Hematopoietic multipotent progenitor cell treated with erythropoietin and hydrocortisone succinate and interleukin-3 and kit ligand, for 4 days (in vitro differentiated cells): ENCODE measurements at places on chromosomes 16 and 17.

- DNase-seq, result no peak
Measured at GRCh38 chr17:71117466-71117865, 948.1 kb downstream of the KCNJ2 start.

GRCh38 chr16:57149391-57149790 is 36.4 kb downstream of the PSME3IP1 start:
- no peak for DNase-seq

DNA sequence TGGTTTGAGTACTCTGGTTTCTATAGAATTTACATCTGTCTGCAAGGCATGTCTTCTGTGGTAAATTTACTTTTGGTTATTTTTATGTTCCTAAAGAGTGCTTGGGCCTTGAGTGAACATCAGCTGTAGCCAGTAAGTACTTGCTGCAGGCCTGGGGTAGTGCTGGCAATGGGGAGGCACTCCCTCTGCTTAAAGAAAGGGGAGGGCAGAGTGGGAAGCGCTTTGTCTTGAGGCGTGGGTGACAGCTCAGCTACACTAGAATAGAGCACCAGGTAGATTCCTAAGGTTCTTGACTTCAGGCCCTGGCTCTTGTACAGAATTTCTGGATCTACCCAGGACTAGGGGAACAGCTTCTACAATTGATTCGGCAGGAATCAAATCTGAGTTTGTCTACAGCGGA is 50.6 kb downstream of the MPHOSPH6 start:
- no peak for DNase-seq

DNA sequence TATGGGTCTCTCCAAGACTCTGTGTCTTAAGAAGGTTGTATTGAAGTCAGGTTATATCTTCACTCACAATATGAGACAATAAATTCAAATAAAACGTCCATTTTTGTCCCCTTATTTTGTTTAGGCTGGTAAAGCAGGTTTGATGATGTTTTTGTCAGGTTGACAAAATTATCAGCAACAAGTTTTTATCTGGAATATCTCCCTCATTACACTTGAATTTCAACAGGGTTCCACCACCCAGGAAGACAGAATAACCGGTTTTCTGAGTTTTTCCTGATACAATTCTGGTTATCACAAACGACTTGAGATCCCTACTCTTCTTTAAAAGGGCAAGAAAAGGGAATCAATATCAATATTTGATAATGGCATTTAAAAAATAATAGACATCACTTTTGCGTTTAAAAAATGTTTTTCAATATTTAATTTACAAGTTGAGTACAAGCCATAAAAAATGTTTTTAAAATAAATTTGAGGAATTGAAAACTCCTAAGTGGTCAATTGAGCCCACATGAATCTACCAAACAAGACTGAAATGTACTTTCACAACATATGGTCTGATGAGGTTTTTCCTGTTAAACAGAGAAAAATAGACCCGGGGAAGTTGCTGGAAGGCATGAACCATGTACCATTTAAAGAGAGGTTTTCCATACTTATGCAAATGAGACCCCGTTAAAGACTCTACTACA is 1.4 kb upstream of the ATP6V0A1 start:
- DNase-seq, result peak; percentile 35
